ENCODE measurements at places on chromosomes 4 and X.

DNA sequence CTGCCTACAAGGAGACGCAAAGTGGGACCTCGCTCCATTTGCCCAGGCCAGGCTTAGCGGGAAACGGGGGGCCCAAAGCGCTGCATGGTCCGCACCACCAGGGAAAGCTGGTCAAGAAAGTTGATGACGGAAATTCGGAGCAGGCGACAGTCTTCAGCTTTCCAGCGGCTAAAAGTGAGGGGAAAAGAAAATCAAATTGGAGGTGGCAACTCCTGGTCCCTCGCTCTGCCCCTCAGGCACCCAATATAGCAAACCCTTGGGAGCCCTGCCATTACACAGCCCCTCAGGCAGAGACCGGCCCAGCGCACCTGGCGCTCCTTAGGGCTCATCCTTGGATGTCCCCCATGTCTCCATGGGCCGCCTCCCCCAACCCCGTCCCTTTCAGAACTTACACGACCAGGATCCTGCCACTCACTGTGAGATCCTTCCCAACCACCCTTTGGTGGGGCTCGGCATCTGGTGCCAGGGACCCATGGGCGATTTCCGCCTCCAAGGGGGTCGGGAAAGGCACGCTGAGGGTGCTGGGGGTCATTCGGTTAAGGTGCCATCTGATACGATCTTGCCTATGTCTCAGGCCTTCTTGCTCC lies 1.1 kb downstream of the LAGE3 start:
- no peak for DNase-seq

DNA sequence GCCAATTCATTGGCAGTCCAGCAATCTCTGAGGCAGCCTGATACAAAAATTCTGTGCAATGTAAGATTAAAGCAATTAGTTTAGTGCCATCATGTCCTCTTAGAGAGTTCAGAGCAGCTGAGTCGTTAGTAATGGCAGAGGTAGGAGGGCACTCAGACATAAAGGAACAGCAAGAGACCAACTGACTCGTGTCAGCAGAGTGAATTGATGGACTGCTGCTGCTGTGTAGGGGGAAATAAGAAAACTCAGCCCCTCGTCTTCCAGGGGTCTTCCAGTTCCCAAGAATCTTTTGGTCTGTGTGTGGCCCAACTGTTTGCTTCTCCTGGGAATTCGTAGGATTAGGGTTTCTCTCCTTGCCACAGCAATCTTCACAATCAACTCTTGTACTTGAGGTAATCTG lies 100.9 kb downstream of the TTC29 start:
- DNase-seq, result no peak

- DNase-seq, result peak; percentile 72
Observed at GRCh38 chrX:16771483-16772398, 14.5 kb upstream of the TXLNG start.

DNA sequence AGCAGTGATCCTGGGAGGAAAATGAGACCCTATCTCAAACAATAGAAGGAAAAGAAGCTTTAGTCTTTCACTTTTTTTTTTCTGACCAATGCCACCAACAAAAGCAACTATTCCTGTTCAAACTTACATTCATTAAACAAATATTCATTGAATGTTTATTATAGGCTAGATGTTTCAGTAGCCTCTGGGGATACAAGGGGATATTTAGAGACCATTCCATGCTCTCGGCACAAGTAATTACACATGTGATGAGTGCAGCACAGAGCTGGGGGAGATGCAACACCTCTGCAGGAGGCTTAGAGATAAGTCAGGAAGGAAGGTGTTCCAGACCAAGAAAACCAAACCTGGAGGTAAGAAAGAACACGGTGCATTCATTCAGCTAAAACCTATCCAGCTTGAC lies 68.3 kb downstream of the PALLD start:
- DNase-seq, result no peak

GRCh38 chr4:100430451-100430850 lies 87.4 kb downstream of the EMCN start:
- DNase-seq, result no peak

- no peak for DNase-seq
Observed at GRCh38 chr4:70754990-70755688, 33.4 kb downstream of the RUFY3 start.

DNA sequence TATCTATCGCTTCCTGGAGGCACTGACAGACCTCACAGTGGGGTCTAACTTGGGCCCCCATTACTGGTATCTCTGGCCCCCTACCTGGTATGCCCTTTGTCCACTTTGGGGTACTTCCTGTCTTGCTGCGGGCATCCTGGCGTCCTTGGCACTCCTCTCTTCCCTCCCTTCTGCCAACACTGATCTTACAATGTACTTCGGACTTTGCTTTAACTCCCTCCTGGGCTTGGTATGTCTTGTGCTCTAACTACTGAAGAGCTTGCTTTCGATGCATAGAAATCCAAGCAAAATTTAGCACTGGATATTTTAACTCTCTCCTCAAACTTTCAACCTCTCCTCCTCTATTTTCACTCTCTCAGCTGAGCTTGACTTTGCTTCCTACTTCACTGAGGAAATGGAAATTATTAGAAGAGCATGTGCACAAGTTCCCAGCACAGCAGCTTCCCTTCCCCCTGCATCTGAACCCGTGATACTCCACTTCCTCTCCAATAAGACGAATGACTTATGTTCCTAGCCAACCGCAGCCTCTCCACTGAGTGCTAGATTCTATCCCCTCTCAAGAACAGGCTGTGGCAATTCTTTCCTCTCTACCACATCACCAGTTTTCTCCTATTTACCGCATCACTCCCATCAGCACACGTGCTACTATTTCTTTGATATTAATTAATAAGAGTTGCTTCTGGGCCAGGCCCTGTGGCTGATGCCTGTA lies 52.9 kb downstream of the SUPT20HL2 start:
- DNase-seq, result no peak

- DNase-seq, result no peak
Observed at GRCh38 chrX:23133551-23133950, 133.8 kb downstream of the DDX53 start.

DNA sequence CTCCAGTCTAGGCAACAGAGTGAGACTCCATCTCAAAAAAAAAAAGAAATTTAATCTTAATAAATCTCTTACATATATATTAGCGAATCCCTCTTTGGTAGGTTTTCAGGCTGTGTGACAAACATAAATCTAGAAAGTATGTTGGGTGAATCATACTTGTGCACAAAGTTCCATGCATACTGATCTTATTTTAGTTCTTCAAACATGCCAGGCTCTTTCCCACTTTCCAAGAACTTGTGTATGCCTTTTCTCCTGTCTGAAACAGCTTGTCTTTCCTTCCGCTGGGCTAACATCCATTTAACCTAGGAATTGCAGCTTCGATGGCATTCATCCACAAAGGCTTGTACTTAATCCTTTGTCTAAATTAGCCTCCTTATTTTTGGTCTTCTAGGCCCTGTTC lies 156.6 kb upstream of the CASK start:
- DNase-seq, result no peak

GRCh38 chrX:126509923-126510322 lies 42.7 kb downstream of the DCAF12L1 start:
- DNase-seq, result no peak

DNA sequence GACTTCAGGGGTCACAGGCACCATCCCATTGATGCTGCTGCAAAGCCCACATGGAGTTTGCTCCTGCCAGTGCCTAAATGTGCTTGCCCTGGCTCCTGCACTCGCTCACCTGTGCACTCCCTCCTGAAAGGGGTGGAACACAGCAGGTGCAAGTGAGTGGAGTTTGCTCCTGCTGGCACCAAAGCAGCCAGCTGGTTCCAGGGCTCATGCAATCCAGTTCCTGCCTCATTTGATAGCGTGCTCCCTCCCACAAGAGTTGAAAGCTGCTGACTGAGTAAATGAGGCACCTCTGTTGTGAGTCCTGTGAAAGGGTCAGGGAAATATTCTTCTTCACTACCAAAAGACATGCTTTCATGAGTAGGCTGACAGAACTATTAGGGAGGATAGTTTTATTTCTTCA lies 30.5 kb downstream of the CXCL8 start:
- DNase-seq, result no peak

DNA sequence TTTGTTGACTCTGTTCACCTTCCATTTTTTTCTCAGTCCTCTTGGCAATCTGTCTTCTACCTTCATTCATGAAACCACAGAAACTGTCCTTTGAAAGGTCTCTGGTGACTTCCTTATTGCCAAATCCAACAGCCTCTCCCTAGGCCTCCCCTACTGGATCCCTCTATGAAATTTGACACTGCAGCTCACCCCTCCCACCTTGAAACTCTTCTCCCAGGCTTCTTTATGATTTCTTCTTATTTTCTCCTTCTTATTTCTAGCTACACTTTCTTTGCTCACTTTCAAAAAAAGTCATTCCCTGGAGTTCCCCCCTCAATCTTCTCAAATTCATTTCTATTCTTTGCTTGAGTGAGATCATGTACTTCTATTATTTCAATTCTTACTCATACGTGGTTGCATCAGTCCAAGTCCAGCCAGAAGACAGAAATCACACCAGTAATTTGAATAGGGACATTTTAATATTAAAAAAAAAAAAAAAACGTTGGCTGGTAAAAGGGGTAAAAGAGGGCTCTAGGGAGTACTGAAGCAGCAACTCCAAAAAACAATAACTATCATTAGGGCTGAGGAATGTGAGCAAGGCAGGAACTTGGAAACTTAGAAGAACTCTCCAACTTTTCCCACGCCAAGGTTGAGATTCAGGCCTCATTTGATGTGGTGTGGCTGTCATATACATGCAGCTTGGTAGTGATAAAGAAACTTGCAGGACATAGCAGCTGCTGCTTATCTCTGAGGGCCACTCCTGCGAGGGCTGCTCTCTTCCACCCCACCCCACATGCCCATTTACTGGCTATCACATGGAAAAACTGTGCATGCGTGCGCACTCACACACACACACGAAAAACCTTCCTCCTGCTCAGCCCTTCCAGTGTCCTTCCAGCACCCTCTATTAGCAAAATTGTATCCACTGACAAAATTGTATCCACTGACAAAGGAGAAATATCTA lies 169.8 kb upstream of the GALNT7 start:
- peak; percentile 68 for DNase-seq

GRCh38 chrX:63758011-63758410 lies 27.0 kb downstream of the ARHGEF9 start:
- DNase-seq, result no peak

GRCh38 chr4:42655269-42655637 lies 1.7 kb downstream of the ATP8A1 start:
- no peak for DNase-seq

- no peak for DNase-seq
Observed at GRCh38 chrX:48475296-48475695, 703 bp upstream of the FTSJ1 start.

GRCh38 chr4:128707864-128708263 lies 101.6 kb upstream of the JADE1 start:
- DNase-seq, result no peak

Data from HCEC 1CT (cell line).